Activated T-helper 1 cell treated with anti-CD3 and anti-CD28 coated beads, Interleukin-12 subunit alpha, Interleukin-12 subunit beta, Interleukin-2, Interleukin-4 antibody, amounts not matched to agents 30 ng/mL and 10 ng/mL and 1 ng/mL, durations not matched to agents 14 hours and 24 hours and 36 hours (primary cell): ENCODE measurements at places on chromosomes 11 and 22. TPM values are rescaled to one million over a fixed set of nuclear protein-coding genes. Genes with fewer than 3 reads are reported as not detected.

- no peak for DNase-seq
Observed at GRCh38 chr11:93526641-93527583, 16.3 kb downstream of the SMCO4 start.

DNA sequence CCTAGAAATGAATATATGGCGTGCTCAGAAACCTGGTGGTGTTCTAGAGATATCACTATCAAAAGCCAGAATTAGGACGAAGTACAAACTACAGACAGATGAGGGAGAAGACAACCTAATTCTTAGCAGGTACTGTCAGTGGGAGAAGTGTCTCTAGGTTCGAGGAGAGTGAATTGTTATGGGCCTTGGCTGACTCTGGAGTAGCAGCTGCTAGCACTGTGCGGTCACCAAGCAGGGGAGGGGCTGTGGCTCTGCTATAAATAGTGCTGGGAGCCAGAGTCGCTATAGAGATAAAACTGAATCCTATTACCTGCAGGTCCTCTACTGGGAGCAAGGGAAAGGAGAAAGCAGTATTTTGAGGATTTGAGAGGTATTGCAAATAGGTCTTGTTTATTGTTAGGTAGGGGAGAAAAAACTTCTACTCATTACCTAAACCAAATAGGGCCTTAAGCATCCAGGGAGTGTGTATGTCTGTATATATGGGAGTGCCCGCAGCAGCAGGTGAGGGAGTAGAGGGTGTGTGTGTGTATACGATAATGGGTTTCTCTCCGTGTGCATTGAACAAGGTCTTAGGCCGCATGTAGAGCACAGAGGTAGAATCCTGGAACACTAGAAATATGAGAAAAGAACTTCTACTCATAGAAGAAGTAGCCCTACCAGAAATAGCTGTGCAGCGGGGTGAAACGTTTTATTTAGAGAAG is 2.2 kb downstream of the MADD start:
- DNase-seq: no peak

DNA sequence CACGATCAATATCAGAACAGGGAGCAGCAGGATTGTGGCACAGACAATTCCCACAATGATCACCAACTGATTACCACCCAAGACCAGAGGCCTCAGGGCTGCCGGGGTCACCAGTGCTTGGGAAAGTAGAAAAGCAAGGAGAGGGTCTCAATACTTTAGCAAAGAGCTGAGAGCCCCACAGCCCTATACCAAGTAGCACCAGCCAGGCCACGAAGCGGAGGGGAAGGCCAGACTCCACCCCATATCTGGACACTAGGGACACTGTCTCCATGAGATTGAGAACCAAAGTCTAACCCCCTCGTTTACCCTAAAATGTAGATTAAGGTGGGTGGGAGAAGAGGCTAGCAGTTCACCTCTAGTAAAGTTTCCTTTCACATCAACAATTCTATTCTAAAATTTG is 24.1 kb upstream of the SCN2B start:
- no peak for DNase-seq

DNA sequence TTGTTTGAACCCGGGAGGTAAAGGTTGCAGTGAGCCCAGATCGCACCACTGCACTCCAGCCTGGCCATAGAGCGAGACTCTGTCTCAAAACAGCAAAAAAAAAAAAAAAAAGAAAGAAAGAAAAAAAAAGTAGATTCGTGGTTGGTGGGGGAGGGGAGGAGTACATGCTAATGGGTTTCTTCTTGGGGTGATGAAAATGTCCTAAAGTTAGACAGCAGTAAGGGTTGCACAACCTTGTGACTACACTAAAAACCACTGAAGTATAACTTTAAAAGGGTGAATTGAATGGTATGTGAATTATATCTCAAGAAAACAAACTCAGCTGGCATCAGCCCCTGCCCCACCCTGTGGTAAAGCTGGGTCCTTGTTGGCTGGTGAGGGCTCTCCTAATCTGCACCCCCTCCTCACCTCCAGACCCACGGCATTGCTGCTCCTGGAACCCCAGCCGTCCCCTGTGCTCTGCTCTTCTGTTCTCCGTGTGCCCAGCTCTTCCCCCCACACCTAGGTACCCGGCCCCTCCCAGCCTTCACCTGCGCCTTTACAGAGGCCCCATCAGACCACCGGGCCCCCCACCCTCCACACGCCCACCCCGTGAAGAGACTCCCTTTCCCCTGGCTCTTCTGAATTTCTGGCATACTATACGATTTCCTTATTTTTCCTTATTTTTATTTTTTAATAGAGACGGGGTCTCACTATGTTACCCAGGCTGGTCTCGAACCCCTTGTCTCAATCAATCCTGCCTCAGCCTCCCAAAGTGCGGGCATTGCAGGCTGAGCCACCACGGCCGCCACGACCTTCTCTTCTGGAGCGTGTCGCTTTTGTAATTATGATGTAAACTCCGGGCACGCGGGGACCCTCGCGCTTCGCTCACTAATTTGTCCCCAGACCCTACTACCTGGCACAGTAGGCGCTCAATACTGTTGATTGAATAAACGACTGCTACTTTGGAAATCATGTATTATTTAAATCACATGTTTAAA is 924 bp upstream of the FADD start:
- no peak for DNase-seq

- no peak for DNase-seq
Observed at GRCh38 chr11:118263695-118264568, at the start of gene MPZL2. Gene MPZL2, minus strand, starts transcription at chr11:118264297. Its CDS starts 144 bp downstream, at chr11:118264153.

DNA sequence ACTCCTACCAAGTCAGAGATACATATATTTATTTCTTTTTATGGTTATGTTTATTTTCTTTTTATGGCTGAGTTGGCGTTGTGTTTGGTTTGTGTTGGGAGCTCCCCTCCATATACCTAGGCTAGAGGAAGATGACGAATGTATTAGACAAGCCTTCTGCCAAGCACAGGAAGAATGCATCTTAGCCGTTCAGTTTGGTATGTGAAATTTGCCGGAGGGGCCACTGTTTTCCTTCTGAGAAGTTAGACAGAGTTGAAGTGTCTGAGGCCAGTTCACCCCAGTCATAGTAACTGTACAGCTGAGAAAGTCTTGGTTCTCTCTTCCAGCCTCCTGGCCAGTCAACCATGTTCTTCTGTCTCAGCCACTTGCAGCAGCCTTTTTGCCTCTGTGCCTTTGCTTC is 29.8 kb downstream of the TEAD1 start:
- no peak for DNase-seq

DNA sequence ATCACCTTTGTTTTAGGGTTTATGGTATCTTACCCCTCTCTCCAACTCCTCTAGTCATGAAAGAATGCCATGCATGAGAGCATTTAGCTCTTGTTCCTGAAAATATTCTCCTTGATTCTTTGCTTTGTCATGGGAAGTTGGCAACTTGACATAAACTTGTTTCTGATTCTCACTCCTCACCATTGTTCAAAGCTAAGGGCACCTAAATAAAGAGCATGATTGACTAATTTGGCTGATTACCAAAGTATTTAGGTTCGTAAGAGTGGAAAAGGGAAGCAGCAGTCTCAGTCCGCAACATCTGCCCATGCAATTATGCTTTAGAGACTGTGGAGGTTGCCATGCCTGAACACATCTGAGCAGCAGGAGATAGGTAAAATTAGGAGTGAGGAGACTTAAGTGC is 26.4 kb downstream of the OR52K1 start:
- no peak for DNase-seq

DNA sequence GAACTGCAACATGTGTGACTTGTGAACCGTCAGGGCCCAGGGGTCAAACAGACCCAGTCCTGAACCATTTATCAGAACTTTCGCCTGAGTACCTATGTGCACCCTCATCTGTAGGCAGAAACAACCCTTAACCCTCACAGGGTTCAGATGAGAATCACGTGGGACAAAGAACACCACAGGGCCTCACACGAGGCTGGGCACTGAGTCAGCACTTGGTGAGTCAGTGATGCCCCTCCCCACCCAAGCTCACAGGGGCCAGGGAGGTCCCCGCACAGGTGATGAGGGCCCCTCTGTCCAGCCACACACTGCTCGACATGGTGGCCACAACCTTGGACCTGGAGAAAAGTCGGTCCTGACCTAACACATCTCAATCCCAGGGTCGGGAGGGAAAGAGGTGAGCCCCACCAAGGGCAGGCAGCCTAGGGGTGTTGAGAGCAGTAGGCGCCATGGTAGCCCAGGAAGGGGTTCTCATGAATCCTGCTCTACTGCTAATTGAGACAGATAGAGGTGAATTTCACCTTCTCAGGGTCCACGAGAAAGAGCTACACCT is 176.4 kb downstream of the SHANK2 start:
- no peak for DNase-seq

The OR8D1 gene
- total RNA-seq: not detected in 2 replicates

The GRK3 gene
- 33.0 and 38.2 TPM in 2 replicates for total RNA-seq

The PDGFB gene
- total RNA-seq: 0.78 and 1.2 TPM in 2 replicates

The FEN1 gene
- total RNA-seq: 147 and 149 TPM in 2 replicates

The C11orf21 gene
- 2.3 and 2.5 TPM in 2 replicates for total RNA-seq
